Ovary (tissue), 10 donors: ENCODE measurements at places on chromosomes 12 and 14. TPM values are rescaled to one million over a fixed set of nuclear protein-coding genes. Genes with fewer than 3 reads are reported as not detected.

SCN8A gene
- total RNA-seq: 1.5 TPM

MANSC4 gene
- not detected for total RNA-seq

TMEM121 gene
- total RNA-seq: 3.7 TPM

MANSC1 gene
- 17.8 TPM for total RNA-seq

RASAL1 gene
- total RNA-seq: 1.1 TPM

CD69 gene
- total RNA-seq: 0.63 TPM

RNF212B gene
- total RNA-seq: not detected

GRCh38 chr14:80768646-80769045 is 172.9 kb downstream of the CEP128 start:
- no peaks in the 10 kb centered on the region for H3K27me3 ChIP-seq
- H3K36me3 ChIP-seq: no peaks in the 10 kb centered on the region
- no peaks in the 10 kb centered on the region for H3K4me1 ChIP-seq
- no peak overlapping the region for H3K27ac ChIP-seq
- no peak overlapping the region for H3K4me3 ChIP-seq

GRCh38 chr14:67420102-67420739 is 8.3 kb upstream of the PLEK2 start:
- H3K4me3 ChIP-seq: no peak overlapping the region
- no peaks in the 10 kb centered on the region for H3K27me3 ChIP-seq
- no peaks in the 10 kb centered on the region for H3K4me1 ChIP-seq
- no peaks in the 10 kb centered on the region for H3K36me3 ChIP-seq
- H3K27ac ChIP-seq: no peak overlapping the region

- H3K27me3 ChIP-seq: no peaks in the 10 kb centered on the region
- H3K36me3 ChIP-seq: no peaks in the 10 kb centered on the region
- H3K4me3 ChIP-seq: no peak overlapping the region
- no peak overlapping the region for H3K27ac ChIP-seq
- peaks cover 5% of the 10 kb centered on the region for H3K4me1 ChIP-seq
Measured at GRCh38 chr14:89542786-89543424, 125.9 kb upstream of the FOXN3 start.

DNA sequence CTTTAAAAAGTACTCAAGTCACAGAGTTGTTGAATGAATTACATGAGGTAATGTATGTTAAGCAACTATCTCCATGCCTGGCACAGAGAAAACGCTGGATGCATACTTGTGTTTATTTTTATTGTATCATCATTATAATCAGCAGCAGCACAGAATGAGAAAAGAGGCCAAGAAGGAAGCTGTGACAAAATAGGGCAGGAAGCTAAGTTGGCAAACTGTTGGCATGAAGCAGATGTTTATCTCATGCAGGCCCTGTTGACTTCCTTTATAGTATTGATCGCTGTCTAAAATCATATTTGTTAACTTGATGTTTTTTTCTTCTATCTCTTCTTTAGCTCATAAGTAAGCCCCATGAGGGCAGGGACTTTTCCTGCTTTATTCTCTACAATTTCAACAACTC is 466.6 kb downstream of the TRHDE start:
- DNase-seq: no peak
- H3K4me3 ChIP-seq: no peak overlapping the region
- no peaks in the 10 kb centered on the region for H3K27me3 ChIP-seq
- no peaks in the 10 kb centered on the region for H3K36me3 ChIP-seq

- H3K4me3 ChIP-seq: no peak overlapping the region
- H3K36me3 ChIP-seq: no peaks in the 10 kb centered on the region
- H3K27ac ChIP-seq: no peak overlapping the region
- no peaks in the 10 kb centered on the region for H3K4me1 ChIP-seq
Measured at GRCh38 chr12:96500693-96501092, 11.3 kb downstream of the CFAP54 start.

DNA sequence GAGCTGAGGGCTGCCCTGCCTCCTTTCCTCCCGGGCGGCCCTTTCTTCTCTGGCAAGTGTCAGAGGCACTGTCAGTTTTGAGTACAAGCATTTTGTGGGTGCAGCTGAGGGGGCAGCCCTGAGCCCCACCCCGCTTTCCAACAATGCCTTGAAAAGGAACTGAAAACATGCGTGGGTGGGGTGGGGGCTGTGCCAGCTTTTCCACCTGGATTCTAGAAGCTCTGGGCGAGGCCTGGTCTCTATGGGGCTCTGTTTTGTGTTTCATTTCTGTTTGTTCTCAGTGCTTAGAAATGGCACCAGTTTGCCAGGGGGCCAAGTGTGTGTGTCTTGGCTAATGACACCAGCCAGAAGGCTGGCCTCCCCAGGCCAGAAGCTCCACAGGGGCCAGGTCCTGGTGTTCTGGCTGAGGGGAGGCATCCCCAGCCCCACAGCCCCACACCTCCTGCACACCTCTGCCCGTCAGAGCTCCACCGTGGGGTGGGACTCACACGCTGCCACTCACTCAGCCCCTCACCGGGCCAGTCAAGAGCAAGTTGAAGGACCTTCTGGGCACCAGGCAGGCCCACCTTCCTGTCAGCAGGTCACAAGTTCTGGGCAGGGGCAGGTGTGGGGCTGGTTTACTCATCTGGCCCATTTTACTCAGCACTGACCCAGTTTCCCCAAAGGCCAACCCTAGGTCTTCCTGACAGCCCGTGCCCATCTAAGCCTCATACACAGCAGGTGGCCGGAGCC is 155.1 kb downstream of the CALM1 start:
- no peaks in the 10 kb centered on the region for H3K36me3 ChIP-seq
- DNase-seq: no peak
- H3K27me3 ChIP-seq: no peaks in the 10 kb centered on the region
- peaks cover 6% of the 10 kb centered on the region for H3K4me1 ChIP-seq
- peak overlapping the region; percentile 59 for H3K27ac ChIP-seq

- no peak overlapping the region for H3K27ac ChIP-seq
- DNase-seq: no peak
- no peaks in the 10 kb centered on the region for H3K36me3 ChIP-seq
- no peak overlapping the region for H3K4me3 ChIP-seq
- no peaks in the 10 kb centered on the region for H3K27me3 ChIP-seq
Measured at GRCh38 chr14:74733221-74733620, 20.3 kb downstream of the FCF1 start.

- DNase-seq: no peak
- H3K4me1 ChIP-seq: no peaks in the 10 kb centered on the region
- no peak overlapping the region for H3K27ac ChIP-seq
- no peaks in the 10 kb centered on the region for H3K36me3 ChIP-seq
- H3K27me3 ChIP-seq: no peaks in the 10 kb centered on the region
Measured at GRCh38 chr12:117013726-117014125, 85.5 kb downstream of the TESC start.

DNA sequence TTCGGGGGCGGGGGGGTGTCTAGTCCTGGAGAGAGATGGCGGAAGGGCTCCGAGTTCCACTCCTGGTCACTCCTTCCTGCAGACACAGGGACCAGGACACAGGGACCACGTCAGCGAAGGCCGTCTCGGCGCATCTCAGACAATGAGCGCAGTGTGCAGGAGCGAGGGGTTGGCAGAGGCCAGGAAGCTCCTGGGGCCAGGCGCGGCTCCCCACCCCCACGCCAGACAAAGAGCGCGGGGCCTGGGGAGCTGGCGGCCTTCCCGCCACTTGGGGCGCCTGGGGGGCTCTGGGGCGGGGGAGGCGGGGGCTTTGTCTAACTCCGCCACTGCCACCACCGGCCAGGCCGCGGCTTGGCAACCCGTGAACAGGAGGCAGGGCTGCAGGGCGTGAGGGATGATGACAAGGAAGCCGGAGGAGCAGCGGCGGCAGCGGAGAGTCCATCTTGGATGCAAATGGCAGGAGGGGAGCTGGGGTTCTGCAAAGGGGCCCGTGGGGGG is 2.2 kb downstream of the CDK2AP1 start:
- no peaks in the 10 kb centered on the region for H3K27me3 ChIP-seq
- peak; percentile 69 for DNase-seq
- no peaks in the 10 kb centered on the region for H3K36me3 ChIP-seq

- H3K4me1 ChIP-seq: no peaks in the 10 kb centered on the region
- H3K27me3 ChIP-seq: no peaks in the 10 kb centered on the region
- DNase-seq: no peak
- no peaks in the 10 kb centered on the region for H3K36me3 ChIP-seq
- H3K4me3 ChIP-seq: no peak overlapping the region
- H3K27ac ChIP-seq: no peak overlapping the region
Measured at GRCh38 chr12:112676507-112676906, 115.0 kb upstream of the RPH3A start.

GRCh38 chr14:96232506-96232905 is 23.5 kb upstream of the BDKRB1 start:
- H3K27me3 ChIP-seq: no peaks in the 10 kb centered on the region
- H3K27ac ChIP-seq: no peak overlapping the region
- no peak overlapping the region for H3K4me3 ChIP-seq

GRCh38 chr12:131040491-131040890 is 86.8 kb downstream of the ADGRD1 start:
- no peak overlapping the region for H3K27ac ChIP-seq
- no peak for DNase-seq
- no peak overlapping the region for H3K4me3 ChIP-seq
- H3K4me1 ChIP-seq: no peaks in the 10 kb centered on the region

- no peaks in the 10 kb centered on the region for H3K27me3 ChIP-seq
- H3K36me3 ChIP-seq: no peaks in the 10 kb centered on the region
- no peak overlapping the region for H3K4me3 ChIP-seq
- H3K27ac ChIP-seq: no peak overlapping the region
- DNase-seq: no peak
- no peaks in the 10 kb centered on the region for H3K4me1 ChIP-seq
Measured at GRCh38 chr14:67650694-67651093, 23.7 kb downstream of the VTI1B start.
